8988T (cell line): ENCODE measurements at places on chromosomes 16 and 17.
A peak's percentile ranks its signal among the peaks of the same experiment; 100 is the strongest.

- DNase-seq = no peak
Observed at GRCh38 chr17:10018461-10018891, 113.4 kb upstream of the RCVRN start.

DNA sequence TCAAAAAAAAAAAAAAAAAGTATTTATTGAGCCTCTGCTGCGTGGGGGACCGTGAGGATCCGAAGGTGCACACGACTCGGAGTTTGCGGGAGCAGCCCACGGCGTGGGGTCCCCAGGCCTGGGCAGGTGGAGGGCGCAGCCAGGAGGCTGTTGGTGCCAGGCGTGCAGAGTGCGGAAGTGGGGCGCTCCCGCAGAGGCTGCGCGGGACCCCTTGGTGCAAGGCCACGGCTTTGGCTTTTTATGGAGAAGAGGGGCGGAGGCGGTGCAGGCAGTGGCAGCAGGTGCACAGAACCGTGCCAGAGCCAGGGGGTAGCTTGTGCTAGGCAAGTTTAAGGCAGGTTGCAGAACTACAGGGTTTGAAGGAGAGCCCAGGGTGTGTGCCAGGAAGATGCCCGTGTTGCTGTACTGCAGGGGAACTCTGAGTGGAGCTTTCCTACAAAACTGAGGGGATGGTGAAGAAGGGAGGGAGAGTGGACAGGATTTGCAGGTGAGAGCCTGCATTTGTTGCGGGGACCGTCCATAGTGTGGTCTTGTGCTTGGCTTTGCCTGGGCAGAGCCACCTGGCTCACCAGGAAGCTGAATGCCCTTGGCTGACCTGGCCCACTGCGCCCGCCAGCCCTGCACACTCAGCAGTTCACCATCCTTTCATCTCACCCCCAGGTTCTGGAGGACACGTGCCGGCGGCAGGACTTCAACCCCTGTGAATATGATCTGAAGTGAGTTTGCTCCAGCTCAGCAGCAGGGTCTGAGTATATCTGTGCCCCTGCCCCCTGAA lies 1.3 kb downstream of the ASPSCR1 start:
- DNase-seq = no peak

DNA sequence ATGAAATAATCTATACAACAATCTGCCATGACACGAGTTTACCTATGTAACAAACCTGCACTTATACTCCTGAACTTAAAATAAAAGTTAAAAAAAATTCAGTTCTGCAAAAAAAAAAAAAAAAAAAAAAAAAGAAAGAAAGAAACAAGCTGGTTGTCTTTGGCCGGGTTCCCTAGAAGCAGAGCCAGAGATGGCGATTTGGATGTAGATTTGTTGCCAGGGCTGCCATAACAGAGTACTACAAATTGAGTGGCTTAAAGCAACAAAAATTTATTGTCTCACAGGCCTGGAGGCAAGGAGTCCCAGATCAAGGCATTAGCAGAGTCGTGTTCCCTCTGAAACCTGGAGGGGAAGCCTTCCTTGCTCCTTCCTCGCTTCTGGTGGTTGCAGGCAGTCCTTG lies 20.4 kb downstream of the SYT17 start:
- no peak for DNase-seq

- DNase-seq = no peak
Observed at GRCh38 chr17:72710202-72710601, 382.3 kb downstream of the SLC39A11 start.

DNA sequence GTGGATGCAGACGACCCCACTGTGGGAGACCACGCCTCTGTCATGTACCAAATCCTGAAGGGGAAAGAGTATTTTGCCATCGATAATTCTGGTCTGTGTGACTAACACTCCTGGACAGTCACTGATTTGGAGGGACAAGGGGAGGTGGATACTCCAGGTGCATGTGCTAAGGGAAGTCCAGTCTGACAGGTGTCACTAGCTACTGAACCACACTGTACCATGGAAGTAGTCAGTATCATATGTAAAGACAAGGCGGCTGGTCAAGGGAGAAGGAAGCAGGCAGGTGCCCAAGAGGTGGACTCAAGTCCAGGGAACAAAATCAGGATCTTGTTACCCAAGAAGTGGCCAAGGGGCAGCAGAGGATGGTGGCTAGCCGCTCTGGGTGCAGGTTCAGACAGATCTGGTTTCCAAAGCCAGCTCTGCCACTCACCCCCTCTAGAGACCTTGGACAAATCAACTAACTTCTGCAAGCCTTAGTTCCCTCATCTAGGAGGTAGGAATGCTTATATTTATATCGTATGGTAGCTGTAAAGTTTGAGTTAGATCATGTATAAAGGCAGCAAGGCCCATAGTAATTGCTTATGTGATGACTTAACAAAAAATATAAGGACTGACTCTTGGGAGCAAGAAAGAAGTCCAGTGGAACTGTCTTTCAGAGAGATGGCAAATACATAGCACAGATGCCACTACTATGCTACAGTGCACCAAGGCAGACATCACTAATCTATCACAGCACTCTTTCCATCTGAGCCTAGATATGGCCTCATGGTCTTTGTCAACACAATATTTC lies 22.1 kb downstream of the CDH5 start:
- no peak for DNase-seq

DNA sequence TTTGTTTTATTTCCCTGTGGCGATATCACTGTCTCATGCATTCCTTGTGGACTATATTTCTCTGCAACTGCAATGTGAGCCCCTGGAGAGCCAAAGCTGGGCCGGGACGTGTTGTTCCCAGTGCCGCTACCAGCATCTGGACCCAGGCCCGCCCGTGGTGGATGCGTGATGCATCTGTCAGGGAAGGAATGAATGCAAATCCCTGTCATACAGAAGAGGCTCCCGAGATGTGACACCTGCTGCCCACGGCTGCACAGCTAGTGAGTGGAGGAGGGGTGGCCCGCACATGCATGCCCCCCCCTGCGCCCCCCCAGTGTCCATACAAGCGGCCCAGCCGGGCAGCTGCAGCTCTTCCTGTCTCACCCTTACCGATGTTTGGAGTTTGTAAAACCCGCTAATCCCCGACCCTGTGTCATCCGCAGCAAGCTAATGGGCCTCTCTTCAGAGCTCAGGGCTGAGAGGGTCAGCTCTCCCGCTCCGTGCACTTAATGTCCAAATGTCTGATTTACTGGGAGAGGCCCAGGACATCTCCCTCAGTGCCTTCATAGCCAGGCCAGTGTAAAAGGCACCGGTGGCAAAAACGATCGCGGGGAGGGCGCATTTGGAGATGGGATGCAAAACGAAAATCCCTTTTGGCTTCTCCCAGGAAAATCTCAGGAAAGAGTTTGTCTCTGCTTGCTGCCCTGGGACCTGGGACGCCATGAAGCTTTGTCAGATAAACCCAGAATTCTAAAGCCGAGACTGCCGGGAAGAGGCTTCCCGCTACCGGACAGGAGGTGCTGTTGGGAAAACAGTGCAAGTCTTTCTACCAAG lies 91.8 kb downstream of the FOXL1 start:
- no peak for DNase-seq

DNA sequence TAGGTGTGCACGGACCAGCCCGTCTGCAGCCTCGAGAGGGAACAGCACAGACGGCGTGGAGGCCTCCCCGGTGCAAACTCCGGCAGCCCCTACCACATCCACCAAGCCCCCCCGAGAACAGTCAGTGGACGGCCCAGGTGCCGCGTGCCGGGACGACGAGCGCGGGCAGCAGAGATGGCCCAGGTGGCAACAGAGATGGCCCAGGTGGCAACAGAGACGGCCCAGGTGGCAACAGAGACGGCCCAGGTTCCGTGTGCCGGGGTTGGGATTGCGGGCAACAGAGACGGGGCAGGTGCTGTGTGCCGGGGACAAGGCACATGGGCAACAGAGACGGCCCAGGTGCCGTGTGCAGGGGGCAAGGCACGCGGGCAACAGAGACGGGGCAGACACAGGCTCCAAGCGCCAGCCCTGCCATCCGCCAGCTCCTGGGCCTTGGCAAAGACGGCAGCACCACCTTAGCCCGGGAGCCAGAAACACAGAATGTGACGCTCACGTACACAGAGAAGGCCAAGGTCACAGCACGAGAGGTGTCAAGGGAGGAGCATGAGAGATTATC lies 31.1 kb downstream of the RPH3AL start:
- DNase-seq = no peak

GRCh38 chr17:14775731-14776492 lies 475.0 kb downstream of the HS3ST3B1 start:
- DNase-seq = no peak

- no peak for DNase-seq
Observed at GRCh38 chr17:37429453-37429852, 22.8 kb downstream of the TADA2A start.

- no peak for DNase-seq
Observed at GRCh38 chr17:61634942-61635538, 44.0 kb upstream of the NACA2 start.

- DNase-seq = no peak
Observed at GRCh38 chr16:76371441-76371840, 94.2 kb downstream of the CNTNAP4 start.

DNA sequence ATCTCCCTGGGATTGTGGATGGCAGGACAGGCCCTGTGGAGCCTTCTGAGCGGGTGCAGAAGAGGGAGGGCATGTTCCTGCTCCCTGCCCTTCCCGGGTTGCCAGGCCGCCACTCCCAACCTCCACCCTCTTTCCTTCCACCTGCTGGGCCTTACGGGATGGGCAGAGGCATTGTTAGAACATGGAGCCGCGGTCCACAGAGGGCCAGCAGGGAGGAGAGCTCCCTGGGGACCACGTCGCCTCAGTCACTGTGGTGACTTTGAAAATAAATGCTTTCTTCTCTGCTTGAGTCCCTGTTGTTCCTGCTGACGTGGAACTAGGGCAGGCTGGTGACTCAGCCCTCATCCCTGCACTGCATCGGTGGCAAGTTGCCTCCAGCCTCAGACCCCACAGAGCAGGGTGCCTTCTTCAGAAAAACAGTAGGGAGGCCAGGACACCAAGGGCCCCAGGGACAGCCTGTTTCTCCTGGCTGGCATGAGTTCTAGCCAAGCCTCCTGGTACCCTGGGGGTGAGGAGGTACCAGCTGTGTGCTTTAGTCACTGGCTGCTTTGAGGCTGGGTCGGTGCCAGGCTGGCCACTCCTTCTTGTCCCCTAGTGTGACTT lies 224.9 kb downstream of the SEC14L1 start:
- peak; percentile 47 for DNase-seq

DNA sequence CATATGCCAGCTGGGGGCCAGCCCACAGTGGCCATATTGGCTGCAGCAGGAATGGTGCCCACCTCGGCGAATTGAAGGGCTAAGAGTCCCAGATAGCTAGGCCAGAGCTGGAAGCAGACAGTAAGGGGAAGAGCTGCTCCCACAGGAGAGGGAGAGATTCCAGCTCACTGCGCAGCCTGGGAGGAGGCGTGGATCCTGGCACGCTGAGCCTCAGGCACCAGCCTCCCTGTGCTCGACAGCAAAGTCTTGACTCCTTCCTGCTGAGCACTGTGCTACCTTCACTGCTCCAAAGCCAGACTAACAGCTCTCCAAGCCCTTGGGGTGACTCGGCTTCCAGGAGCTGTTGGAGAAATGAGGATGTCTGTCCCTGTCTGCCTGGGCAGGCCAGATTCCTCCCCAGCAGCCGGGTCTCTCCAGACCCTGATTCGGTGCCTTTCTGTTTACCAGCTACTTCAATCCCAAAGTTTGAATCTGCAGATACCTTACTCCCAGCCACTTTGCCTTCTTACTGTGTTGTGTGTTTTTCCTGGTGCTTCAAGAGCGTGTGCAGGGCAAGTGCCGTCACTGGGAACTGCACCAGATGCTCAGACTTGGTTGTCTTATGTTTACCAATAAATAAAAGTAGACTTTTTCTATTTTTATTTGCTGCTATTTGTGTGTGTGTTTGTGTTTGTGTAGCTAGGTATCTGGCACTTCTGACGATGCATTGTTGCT lies 9.1 kb downstream of the CBX2 start:
- no peak for DNase-seq

GRCh38 chr16:11403534-11403795 lies 58.2 kb downstream of the RMI2 start:
- DNase-seq = no peak

DNA sequence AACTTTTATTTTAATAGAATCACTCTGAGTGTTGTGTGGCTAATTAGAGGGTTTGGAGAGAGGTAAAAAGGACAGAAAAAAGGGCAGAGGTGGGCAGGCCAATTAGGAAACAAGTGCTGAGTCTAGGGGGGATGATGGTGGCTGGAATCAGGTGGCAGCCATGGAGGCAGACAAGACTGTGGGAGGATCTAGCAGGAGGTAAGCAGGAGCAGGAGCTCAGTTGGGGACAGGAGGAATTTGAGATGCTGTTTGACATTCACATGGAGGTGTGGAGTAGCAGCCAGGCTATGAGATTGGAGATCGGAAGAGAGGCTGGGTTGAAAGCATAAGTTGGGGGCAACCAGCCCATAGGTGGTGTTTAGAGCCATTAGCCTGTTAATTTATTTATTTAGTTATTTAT lies 3.7 kb upstream of the MT4 start:
- DNase-seq = no peak

DNA sequence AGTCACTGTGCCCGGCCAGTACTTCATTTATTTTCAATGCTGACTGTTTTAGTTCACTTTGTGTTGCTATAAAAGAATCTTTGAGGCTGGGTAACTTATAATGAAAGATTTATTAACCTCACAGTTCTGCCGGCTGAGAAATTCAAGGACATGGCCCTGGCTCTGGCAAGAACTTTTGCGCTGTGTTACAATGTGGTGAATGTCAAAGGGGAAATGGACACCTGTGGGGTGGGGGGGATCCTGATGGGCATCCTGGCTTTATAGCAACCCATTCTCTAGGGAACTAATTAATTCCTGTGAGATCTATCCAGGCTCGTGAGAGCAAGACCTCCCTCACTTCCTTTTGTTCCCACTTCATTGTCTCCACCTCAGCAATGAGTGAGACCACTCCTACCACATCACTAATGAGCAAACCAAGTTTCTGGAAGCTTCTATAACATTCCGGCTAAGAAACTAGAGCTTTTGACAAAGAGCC lies 17.1 kb upstream of the CDH3 start:
- no peak for DNase-seq

DNA sequence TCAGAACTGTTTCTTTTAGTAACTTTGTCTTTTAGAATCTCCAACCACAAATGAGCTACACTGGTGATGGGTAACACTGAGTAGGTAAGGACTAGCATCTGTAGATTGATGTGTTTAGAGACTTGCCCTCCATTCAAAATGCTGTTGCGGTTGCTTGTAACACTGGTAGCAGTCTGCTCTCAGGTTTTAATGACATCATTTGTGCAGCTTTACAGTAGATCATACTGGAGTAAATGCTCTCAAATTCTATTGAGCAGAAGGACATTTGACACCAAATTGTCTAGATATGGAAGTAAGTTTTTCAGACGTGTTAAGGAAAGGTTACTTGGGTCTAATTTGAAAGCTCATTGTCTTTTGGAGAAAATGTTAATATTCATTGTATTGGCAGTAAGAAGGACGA lies 98.8 kb downstream of the NLK start:
- no peak for DNase-seq
